ENCODE measurements at places on chromosomes 2 and 18. TPM values are rescaled to one million over a fixed set of nuclear protein-coding genes. Genes with fewer than 3 reads are reported as not detected.

Gene NT5DC4
- total RNA-seq, result not detected

Gene SRD5A2
- 0.06 TPM for total RNA-seq

Gene CAPN14
- total RNA-seq, result 0.05 TPM

Gene PLA2R1
- 2.6 TPM for total RNA-seq

Gene DSC1
- not detected for total RNA-seq

Gene RAD51AP2
- total RNA-seq, result not detected

Gene NT5C1B
- not detected for total RNA-seq

Gene ST6GAL2
- 13.8 TPM for total RNA-seq

Gene GREB1
- 2.6 TPM for total RNA-seq

Gene UGT1A5
- 0.13 TPM for total RNA-seq

Gene OSBPL1A
- 15.4 TPM for total RNA-seq

Gene CLEC4F
- total RNA-seq, result not detected

Gene PTH2R
- not detected for total RNA-seq

Gene WDR35
- total RNA-seq, result 12.0 TPM

Gene ANKRD62
- not detected for total RNA-seq

Gene SLC9A4
- not detected for total RNA-seq

Gene MOCOS
- total RNA-seq, result 3.6 TPM

Gene DSG1
- total RNA-seq, result not detected

Gene GPR75
- total RNA-seq, result 2.3 TPM

Gene ADCY3
- 84.2 TPM for total RNA-seq

Gene CNGA3
- total RNA-seq, result not detected

Gene RTKN
- total RNA-seq, result 20.2 TPM

Gene AQP12A
- not detected for total RNA-seq

Gene SAG
- not detected for total RNA-seq

Gene FBXO41
- 5.3 TPM for total RNA-seq

Gene FSIP2
- total RNA-seq, result not detected

Gene OBSL1
- 19.9 TPM for total RNA-seq

Gene IL37
- total RNA-seq, result not detected

Gene SLC4A3
- 3.2 TPM for total RNA-seq

Gene SLC4A5
- total RNA-seq, result 0.47 TPM

Gene EFEMP1
- total RNA-seq, result 44.2 TPM

Gene MC2R
- not detected for total RNA-seq

Gene KIAA2012
- not detected for total RNA-seq

Gene HTRA2
- total RNA-seq, result 42.6 TPM

Gene HOXD10
- total RNA-seq, result 5.3 TPM

Gene CCDC150
- 5.3 TPM for total RNA-seq

Gene OSBPL6
- 6.8 TPM for total RNA-seq

Gene TCF7L1
- total RNA-seq, result 10.9 TPM

Gene IWS1
- 38.9 TPM for total RNA-seq

Gene GPR45
- not detected for total RNA-seq

Gene PRKCE
- total RNA-seq, result 10.4 TPM

Gene CNTNAP5
- not detected for total RNA-seq

Gene GAL3ST2
- total RNA-seq, result 0.25 TPM

Gene PPP4R3B
- 28.9 TPM for total RNA-seq

Gene DYSF
- 0.56 TPM for total RNA-seq

Gene CRACDL
- 4.2 TPM for total RNA-seq

Gene SAP130
- total RNA-seq, result 10.2 TPM

Gene MAPRE3
- total RNA-seq, result 11.1 TPM

Gene MOGAT1
- total RNA-seq, result not detected

Gene SALL3
- total RNA-seq, result not detected

Gene CFC1
- total RNA-seq, result 0.09 TPM

Gene ACMSD
- not detected for total RNA-seq
